ENCODE measurements at places on chromosomes 7 and 10.

DNA sequence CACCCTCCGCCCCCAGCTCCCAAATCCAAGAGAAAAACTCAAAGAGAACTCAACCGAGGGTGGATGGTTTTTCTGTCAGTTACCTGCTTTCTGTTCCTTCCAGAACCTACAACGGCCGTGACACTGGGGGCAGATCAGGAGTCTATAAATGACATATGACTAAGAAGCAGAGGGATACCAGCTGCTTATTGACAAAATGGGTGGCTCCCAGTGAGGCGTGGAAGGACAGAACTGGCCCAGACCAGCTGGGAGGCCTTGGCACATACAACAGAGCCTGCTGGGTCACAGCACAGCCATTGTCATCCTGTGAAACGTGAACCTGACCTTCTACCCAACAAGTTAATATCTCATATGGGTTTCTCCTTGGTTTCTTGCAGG lies 84.3 kb upstream of the ADRB1 start:
- no peak for DNase-seq

- no peak for DNase-seq
Measured at GRCh38 chr7:77979219-77979618, 180.6 kb downstream of the PHTF2 start.

DNA sequence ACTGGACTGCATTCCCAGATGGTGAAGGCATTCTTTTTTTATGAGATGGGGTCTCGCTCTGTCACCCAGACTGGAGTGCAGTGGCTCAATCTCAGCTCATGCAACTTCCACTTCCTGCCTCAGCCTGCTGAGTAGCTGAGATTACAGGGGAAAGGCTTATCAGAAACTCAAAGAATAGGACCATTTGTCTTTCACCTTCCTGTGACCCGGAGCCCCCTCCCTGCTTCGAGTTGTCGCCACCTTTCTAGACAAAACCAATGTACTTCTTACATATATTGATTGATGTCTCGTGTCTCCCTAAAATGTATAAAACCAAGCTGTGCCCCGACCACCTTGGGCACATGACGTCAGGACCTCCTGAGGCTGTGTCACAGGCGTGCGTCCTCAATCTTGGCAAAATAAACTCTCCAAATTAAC lies 1.8 kb upstream of the METTL27 start:
- no peak for DNase-seq

- no peak for DNase-seq
Measured at GRCh38 chr10:101575580-101576210, 12.4 kb downstream of the POLL start.

GRCh38 chr7:121337398-121337797 lies 8.6 kb downstream of the WNT16 start:
- no peak for DNase-seq

- no peak for DNase-seq
Measured at GRCh38 chr7:133112335-133112734, 30.4 kb upstream of the CHCHD3 start.

DNA sequence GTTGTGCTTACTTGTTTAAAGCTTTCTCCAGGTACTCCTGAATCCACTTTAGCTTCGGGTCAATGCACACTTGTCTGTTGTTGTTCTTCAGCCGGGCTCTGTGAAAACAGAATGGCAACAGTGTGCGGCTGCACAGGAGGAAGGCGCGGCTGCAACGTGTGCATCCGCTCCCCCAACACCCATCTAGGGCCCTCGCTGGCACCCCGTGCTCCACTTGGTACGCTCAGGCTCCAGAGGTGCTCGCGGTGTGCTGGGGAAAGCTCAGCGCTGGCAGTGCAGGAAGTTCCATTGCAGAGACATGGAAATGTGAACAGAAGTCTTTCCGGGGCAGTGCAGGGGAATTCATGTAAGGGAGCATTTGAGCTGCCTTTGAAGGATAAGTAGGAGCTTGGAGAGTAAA lies 6.3 kb downstream of the CXCL12 start:
- DNase-seq: no peak

DNA sequence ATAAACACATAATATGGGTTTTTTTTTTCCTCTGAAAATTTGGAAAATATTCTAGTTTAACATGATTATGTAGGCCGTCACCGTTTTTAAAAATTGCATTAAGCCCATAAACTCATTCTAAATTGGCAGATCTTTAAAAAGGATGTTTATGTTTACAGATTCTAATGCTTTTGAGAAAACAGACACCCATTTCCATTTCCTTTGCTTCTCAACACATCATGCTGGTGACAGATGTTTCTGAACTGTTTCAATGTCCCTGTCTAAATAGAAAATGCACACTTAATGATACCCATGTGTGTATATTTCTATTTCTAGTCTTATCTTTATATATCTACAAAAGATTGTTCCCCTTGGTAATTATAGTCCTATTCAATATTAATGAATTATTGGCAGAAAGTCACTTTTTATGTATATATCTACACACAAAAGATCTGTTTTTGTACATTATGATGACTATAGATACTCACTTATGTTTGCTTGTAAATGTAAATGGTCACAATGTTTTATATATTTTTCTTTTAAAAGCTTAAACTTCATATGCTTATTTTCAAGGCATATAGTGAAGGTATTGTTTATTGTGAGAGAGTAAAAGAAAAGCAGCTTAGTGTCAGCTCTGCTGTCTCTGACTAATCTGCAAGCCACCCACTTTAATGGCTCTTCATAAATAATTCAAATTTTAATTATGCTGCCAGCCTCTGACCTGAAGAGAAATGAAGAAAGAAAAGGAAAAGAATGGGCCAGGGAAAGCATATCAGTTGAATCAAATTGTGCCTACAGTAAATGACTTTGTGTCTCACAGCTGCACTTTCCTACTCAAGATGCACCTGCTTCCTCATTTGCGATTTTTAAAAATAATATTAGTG lies 179.4 kb downstream of the CACNA2D1 start:
- DNase-seq: no peak

DNA sequence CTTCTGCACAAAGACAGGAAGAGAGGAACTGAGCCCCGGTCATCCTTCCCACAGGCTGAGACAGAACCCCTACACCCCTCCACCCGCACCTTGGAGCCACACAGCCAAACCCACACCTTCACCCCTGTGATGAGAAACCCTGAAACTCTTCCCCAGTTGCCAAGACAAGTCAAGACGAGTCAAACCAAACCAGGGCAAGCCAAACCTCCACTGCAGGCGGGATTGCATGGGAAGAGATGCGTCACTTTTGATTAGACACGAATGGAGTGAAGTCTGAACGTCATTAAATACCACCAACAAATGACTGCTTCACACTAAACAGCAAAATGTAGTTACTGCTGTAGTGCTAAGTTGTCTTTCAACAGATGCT lies 73.8 kb downstream of the PRPF18 start:
- no peak for DNase-seq

- no peak for DNase-seq
Measured at GRCh38 chr10:34137201-34137600, 677.9 kb downstream of the PARD3 start.

GRCh38 chr7:158255558-158255957 lies 332.1 kb downstream of the PTPRN2 start:
- DNase-seq: no peak

DNA sequence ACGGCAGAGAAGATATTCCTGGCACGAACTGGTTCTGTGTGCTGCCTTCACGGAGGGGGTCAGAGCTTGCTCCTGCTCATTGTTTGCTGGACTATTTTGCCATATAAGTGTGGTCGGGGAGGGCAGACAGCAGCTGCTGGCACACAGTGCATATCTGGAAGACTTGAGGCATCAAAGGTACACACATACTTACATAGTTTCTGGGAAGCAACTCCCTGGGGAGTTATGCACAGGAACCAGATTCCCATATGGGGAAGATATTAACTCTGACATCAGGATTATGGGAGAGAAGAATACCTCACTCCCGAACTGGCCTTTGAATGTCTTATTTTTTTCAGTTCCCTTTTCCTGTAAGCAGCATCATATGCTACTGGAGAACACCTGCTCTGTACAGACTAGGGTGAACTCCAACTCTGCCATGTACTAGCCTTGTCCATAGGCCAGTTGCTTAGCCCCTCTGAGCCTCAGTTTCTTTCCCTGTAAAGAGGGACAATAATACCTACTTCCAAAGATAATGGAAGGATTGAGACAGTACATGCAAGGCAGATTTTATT lies 41.5 kb downstream of the LGI1 start:
- DNase-seq: no peak

DNA sequence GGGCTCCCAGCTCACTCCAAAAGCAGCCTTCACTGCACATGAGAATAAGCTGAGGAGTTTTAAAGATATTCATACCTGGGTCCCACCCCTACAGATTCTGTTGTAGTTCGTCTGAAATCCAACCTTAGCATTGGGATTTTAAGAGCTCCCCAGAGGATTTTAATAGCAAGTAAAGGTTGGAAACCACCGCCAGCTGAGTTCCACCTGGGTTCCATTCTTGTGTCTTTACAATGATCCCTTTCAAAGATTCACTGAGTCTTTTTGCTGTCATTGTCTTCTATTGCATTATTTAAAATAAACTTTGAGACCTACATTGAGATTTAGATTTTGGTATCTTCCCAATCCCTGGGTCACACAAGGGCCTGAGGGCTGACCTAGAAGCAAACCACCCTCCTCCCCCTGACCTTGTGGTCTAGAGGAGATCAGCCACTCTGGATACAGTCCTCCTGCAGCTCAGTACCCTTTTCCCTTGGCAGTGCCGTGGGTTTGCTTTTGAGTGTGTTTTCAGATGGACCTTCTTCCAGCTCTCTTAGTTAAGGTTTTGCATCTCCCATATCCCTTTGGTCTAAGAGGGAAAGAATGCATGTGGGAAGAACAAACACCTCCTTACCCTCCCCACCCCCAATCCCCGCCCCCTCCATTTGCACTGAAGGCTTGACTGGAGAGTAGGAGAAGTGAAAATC lies 22.6 kb upstream of the SIRT1 start:
- no peak for DNase-seq

DNA sequence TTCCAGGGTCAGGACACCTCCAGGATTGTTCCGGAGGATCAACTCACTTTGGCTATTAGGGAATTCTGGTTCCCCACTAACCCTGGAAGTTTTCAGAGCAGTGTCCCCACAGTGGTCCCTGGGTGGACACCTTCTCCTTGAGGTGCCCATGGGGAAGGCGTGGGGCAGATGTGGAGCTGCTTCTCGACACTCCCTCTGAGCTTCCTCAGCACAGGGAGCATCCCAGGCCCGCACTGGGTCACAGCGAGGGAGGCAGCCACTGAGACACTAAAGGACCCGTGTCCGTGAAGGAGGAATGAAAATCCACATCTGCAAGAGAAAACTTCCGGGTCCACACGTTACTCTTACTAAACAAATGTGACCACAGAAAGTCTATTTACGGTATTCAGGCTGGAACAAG lies 48.2 kb upstream of the MNX1 start:
- no peak for DNase-seq

DNA sequence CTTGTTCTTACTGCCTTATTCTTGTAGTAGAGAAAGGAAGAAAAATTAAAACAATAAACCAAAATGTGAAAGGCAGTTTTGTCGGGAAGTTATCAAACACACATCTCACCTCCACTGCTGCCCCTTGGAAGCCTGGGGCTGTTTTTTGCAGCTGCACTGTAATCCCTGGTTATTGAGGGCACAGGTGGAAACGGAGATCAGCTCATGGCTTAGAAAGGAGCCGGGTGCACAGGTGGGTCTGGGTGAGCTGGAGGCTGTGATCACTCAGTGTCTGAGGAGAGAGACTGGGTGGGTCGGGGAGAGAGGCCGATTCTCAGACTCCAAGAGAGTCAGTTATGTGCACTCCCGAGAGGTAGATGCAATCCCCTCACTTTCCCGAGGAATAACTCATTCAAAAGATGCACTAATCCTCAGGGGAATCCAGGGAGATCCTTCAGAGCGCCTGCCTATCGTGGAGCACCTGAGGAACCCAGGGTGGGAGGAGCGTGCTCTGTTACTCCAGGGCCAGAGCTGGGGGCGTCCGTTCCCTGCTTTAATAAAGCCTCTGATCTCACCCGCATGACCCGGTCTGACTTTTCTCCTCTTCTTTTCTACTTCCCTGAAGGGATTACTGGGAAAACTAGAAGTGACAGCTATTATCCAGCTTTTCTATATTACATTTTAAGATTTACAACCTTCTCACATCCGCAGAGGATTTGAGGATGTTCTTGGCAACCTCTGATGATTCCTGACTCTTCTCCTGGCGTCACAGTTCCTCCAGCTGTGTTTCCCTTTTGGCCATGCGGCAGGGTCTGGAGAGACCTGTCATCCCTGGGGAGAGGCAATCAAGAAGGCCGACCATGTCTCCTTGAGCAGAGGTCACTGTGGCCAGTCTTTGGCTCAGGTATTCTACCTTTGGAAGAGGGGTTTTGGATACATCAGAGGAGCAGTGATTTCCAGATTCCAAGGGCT lies 82.1 kb downstream of the CAMK1D start:
- DNase-seq: no peak

- DNase-seq: no peak
Measured at GRCh38 chr10:113504423-113504822, 48.4 kb upstream of the HABP2 start.

- DNase-seq: no peak
Measured at GRCh38 chr10:6702030-6702429, 122.0 kb upstream of the PRKCQ start.

- DNase-seq: no peak
Measured at GRCh38 chr7:20508109-20508508, 107.4 kb upstream of the ABCB5 start.

- DNase-seq: no peak
Measured at GRCh38 chr10:68857005-68857404, 29.7 kb downstream of the STOX1 start.

- no peak for DNase-seq
Measured at GRCh38 chr10:95234951-95235350, 40.9 kb downstream of the ACSM6 start.

DNA sequence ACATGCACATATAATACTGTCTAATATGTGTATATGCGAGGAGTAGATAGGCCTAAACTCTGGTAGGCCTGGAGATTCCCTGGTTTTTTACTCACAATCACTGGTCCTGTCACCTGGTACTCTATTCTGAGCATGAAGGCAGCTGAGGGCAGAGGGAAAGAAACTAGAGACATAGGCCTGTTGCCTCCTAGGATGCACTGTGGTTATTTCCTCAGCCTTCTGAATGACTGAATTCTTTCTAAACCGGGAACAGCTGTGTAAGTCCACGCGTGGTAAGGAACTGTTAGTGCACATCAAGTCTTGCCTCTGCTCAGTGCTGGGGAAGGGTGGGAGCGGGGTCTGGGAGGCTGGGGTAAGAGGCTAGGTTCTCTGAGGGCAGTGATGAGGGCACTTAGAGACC lies 7.7 kb downstream of the KAZALD1 start:
- DNase-seq: no peak

DNA sequence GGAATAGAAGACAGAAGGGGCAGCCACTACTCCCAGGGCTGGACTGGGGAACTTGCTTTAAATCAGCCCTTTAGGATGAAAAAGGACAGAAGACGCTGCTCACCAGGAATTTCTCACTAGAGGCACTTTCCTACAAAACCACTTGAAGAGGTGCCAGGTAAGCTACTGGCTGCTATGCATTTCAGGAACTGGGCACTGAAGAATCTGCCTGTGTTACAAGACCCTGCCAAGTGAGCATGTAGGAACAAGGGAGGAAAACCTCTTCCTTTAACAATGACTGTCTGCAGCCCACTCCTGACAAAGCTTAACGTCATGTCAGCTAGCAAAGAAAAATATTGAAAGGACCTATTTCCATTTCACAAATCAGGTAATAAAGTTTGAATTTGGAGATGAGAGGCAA lies 5.8 kb upstream of the AGMO start:
- DNase-seq: no peak

GRCh38 chr7:128892521-128893250 lies 17.8 kb downstream of the KCP start:
- no peak for DNase-seq

All from SW 1271 (cell line).